ENCODE measurements at places on chromosomes 6 and 20. TPM values are rescaled to one million over a fixed set of nuclear protein-coding genes. Genes with fewer than 3 reads are reported as not detected.

GRCh38 chr20:47982574-47983360 lies 197.5 kb upstream of the SULF2 start:
- peaks cover under 1% of the 10 kb centered on the region for H3K4me1 ChIP-seq
- H3K27ac ChIP-seq = no peak overlapping the region
- H3K36me3 ChIP-seq = no peaks in the 10 kb centered on the region
- no peak overlapping the region for H3K4me3 ChIP-seq

DNA sequence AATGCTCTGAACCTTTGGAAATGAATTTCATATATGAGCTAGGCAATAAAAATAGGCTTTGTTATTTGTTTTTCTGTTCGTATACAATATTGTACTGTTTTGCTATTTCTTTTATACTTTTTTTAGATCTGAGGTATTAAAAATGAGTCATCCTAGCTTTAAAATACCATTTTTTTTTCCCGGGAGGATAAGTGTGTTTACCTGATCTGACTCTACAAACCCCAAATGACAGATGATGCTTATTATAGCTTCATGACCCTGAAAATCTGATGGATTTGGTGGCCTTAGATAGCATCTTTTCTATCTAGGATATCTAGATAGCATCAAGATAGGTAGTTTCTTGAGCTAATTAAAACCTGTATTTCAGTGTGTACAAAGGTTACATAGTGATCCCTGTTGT lies 206.4 kb downstream of the DTNBP1 start:
- DNase-seq = no peak
- H3K4me3 ChIP-seq = no peak overlapping the region
- no peaks in the 10 kb centered on the region for H3K27me3 ChIP-seq
- peaks cover 23% of the 10 kb centered on the region for H3K36me3 ChIP-seq
- H3K4me1 ChIP-seq = no peaks in the 10 kb centered on the region

- no peaks in the 10 kb centered on the region for H3K27me3 ChIP-seq
- H3K36me3 ChIP-seq = no peaks in the 10 kb centered on the region
- no peak for DNase-seq
- H3K4me3 ChIP-seq = no peak overlapping the region
These were observed 16.6 kb downstream of the NRSN2 start for GRCh38 chr20:363319-364078.

DNA sequence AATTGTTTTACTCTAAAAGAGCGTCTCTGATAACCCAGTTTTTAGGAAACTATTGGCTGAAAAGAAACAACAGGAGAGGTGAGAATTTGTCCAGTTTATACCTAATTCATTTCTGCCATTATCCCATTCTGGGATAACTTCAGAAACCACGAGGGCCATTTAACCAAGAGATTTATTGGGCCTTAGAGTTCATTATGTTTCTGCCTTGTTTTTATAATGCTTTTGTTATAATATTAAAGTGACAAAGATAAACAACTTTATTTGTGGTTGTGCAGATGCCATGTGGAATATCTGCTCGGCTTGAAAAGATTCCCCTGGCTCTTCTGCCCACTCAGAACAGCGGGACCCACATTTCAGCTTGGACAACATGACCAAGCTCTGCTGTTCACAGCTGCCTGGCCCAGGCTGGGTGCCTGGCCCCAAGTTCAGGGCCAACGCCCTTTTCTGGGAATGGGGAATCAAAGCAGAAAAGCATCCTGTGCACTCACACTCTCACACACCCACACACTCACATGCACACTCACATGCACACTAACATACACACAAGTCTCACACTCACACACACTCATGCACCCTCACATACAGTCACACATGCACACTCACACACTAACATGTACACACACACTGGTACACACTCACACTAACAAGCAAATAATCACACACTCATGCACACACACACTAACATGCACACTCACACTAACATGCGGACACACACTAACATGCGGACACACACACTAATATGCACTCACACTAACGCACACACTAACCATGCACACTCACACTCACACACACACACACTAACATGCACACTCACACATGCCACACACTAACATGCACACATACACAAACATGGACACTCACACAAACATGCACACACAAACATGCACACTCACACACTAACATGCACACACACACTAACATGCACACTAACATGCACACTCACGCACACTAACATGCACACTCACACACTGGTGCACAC lies 86.7 kb upstream of the NEDD9 start:
- no peak for DNase-seq
- no peaks in the 10 kb centered on the region for H3K36me3 ChIP-seq
- H3K4me3 ChIP-seq = no peak overlapping the region

DNA sequence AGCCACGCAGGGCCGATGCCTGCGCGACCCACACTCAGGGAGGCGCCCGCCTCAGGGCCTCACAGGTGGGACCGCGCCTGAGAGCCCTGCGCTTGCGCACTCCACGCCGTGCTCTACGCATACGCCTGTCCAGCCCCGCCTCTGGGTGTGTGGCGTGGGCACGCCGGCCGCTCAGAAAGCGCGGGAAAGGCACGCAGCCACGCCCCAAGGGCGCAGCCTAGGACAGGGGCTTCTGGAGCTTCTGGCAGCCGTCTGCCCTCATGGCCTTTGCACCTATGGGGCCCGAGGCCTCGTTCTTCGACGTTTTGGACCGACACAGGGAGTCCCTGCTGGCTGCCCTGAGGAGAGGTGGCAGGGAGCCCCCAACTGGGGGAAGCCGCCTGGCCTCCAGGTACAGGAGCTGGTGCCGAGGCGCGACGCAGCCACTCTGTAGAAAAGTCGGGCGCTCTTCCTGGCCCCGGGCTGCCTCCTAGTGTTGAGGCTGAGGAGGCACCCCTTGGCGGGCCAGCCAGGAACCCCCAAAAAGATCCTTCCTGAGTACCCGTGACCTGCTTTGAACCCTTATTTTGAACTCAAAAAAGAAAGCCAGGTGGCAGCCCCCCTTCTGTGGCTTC lies at the start of gene SPO11:
SPO11 (plus strand) TSS at position 196 of the 614 bp plus-strand sequence; CDS start at position 261, 65 bp downstream.
- peaks cover 9% of the 10 kb centered on the region for H3K4me1 ChIP-seq
- no peak within 1 kb of the TSS for H3K27ac ChIP-seq
- H3K36me3 ChIP-seq = no peaks in the 10 kb centered on the region
- H3K27me3 ChIP-seq = no peaks in the 10 kb centered on the region
- no peak within 1 kb of the TSS for H3K4me3 ChIP-seq

GRCh38 chr6:15443119-15443830 lies 197.4 kb downstream of the JARID2 start:
- H3K4me3 ChIP-seq = no peak overlapping the region
- no peak for DNase-seq
- no peaks in the 10 kb centered on the region for H3K36me3 ChIP-seq

GRCh38 chr20:31568773-31569162 lies 36.3 kb upstream of the ID1 start:
- no peak for DNase-seq
- H3K4me3 ChIP-seq = no peak overlapping the region
- peaks cover 63% of the 10 kb centered on the region for H3K4me1 ChIP-seq
- no peaks in the 10 kb centered on the region for H3K36me3 ChIP-seq

- no peak for DNase-seq
- H3K4me3 ChIP-seq = no peak overlapping the region
- no peak overlapping the region for H3K27ac ChIP-seq
- H3K36me3 ChIP-seq = no peaks in the 10 kb centered on the region
These were observed 48.6 kb downstream of the BFSP1 start for GRCh38 chr20:17482536-17482935.

- no peak overlapping the region for H3K4me3 ChIP-seq
- H3K27me3 ChIP-seq = no peaks in the 10 kb centered on the region
- no peaks in the 10 kb centered on the region for H3K36me3 ChIP-seq
These were observed 220.4 kb upstream of the HEY2 start for GRCh38 chr6:125529061-125529460.

DNA sequence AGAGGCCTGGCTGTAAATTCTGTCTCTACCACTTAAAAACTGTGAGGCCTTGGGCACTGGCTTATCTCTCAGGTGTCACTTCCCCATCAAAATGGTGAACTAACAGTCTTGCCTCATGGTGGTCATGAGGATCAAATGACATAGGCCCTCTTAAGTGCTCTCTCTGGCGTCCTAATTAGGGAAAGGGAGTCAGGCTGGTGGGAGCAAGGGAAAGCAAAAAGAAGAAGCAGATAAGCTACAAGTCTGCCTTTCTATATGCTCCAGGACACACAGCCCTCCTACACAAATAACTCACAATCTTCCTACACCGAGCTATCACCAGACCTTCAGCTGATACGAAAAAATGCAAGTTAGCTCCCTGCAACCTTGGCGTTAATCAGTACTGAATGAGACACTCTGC lies 19.5 kb upstream of the SLC22A16 start:
- H3K4me1 ChIP-seq = no peaks in the 10 kb centered on the region
- no peak overlapping the region for H3K4me3 ChIP-seq
- no peak overlapping the region for H3K27ac ChIP-seq
- DNase-seq = no peak

DNA sequence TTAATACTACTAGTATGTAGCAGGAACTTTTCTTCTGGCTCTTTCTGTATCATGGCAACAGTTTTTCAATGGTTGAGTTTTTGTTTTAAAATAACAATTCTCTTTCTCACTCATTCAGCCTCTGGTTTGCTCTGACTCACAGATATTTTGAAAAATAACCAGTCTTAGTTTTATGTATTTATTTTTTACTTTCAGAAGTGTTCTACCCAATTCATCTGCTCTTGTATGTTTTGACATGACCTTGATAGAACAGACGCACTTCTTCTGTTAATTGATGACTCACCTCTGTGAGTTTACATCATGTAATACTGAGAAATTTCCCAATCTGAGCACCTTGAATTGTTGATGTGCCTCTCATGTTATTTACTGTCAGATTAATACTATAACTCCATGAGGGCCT lies 178.9 kb downstream of the SASH1 start:
- H3K27ac ChIP-seq = no peak overlapping the region
- no peak for DNase-seq
- H3K4me3 ChIP-seq = no peak overlapping the region
- H3K27me3 ChIP-seq = no peaks in the 10 kb centered on the region

DNA sequence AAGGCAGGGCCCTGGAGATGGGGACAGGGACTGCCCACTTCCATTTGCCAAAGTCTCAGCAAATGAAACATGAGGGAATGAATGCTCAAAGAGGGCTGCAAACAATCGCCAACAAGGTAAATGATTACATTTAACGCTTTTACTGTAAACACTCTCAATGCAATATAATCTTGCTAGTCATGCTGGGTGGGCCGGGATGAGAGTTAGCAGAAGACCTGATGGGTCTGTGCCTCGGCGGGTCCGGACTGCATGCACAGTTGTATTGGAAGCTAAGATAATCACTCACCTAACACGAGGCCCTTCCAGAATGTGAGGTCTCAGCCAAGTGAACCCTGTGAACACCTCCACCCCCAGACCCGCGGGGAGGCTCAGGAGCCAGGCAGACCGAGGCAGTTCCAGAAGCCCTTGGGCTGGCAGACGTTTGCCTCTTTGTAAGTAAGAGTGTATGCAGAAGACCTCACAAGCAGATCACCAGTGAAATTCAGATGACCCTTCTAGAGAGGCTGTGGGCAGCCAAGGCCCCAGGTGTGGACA lies 4.7 kb upstream of the SLCO4A1 start:
- DNase-seq = no peak
- H3K4me1 ChIP-seq = peaks cover 7% of the 10 kb centered on the region
- H3K4me3 ChIP-seq = no peak overlapping the region
- H3K27me3 ChIP-seq = no peaks in the 10 kb centered on the region
- no peaks in the 10 kb centered on the region for H3K36me3 ChIP-seq

REM1 gene
- total RNA-seq = 4.0 TPM

NNAT gene
- 1.9 TPM for total RNA-seq
